ENCODE measurements at places on chromosomes 7 and 10.
A peak's percentile ranks its signal among the peaks of the same experiment; 100 is the strongest.

GRCh38 chr7:19439517-19439916 lies 269.3 kb downstream of the POLR1F start:
- peak; percentile 20 for DNase-seq

DNA sequence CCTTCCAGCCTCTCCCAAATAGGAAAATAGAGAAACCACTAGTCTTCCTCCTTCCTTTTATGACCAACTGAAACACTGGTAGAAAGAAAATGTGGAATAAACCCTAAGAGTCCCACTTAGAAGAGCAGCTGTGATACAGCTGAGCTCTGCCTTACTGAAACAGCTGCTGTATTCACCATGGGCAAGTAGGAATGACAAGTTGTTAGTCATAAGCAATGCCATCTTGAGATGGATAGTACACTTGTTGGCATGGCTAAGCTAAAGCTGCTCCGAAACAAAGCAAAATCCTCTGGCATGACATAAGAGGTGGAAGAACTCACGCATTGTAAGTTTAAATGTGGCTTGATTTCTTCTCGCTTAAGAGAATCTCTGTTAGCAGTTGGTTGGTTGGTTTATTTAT lies 48.3 kb upstream of the TMEM236 start:
- no peak for DNase-seq

- no peak for DNase-seq
Measured at GRCh38 chr7:101714097-101714496, 85.0 kb upstream of the MYL10 start.

DNA sequence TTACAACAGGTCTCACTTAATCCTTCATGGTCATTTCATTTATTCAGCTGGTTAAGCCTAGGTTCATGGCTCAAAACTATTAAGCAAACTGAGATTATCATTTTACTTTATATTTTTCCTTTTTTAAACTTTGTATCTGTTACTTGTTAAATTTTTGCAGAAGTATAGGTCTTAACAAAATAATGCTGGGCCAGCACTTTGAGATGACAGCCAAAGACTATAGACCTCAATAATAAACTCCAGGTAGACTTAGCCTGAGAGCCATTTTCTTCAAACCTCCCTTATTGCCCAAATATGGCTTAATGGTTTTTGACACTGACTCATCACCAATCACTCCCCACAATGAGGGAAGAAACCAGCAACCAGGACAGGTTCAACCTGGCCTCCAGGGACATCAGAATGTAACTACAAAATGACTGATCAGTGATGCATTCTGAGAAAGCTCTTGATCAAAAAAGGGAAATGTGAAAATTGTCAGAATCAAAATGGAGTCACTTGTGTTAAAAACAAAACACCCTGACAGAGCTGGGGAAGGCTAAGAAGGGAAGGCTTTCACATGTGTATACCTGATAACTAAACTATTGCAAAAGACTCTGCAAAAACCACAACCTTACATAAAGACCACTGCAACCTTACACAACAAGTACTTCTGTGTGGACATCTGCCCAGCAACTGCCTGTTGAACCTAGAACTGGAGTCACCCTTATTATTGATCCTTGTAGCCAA lies 2.1 kb upstream of the CCDC126 start:
- DNase-seq, result no peak

DNA sequence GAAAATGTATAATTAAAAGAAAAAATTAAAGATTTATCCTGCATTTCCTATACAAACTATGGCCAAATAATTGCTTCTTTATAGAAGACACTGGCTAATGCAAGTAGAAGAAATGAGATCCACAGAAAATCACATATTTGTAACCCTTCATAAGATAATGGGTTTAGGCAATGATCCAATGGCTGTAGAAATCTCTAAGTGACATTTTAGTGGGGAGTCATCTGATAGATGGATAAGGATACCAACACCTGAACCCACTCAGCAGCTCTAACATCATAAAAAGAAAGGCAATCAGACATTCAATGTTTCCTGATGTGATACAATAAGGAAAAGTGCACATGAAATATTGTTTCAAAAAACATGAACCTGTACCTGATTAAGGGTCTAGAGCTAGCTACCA lies 297.5 kb downstream of the CXCL12 start:
- DNase-seq, result no peak

DNA sequence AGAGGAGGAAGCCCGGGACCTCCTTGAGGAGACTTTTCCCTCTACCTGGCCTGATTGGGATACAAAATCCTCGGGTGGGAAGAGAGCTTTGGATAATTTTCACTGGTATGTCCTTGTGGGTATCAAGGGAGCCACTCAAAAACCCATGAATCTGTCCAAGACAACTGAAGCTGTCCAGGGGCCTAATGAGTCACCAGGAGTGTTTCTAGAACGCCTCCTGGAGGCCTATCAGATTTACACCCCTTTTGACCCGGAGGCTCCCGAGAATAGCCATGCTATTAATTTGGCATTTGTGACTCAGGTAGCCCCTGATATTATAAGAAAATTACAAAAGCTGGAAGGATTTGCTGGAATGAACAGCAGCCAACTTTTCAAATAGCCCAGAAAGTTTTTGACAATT lies 38.6 kb downstream of the ZNF25 start:
- DNase-seq, result no peak

- no peak for DNase-seq
Measured at GRCh38 chr10:42960491-42960990, 116.3 kb upstream of the RET start.

DNA sequence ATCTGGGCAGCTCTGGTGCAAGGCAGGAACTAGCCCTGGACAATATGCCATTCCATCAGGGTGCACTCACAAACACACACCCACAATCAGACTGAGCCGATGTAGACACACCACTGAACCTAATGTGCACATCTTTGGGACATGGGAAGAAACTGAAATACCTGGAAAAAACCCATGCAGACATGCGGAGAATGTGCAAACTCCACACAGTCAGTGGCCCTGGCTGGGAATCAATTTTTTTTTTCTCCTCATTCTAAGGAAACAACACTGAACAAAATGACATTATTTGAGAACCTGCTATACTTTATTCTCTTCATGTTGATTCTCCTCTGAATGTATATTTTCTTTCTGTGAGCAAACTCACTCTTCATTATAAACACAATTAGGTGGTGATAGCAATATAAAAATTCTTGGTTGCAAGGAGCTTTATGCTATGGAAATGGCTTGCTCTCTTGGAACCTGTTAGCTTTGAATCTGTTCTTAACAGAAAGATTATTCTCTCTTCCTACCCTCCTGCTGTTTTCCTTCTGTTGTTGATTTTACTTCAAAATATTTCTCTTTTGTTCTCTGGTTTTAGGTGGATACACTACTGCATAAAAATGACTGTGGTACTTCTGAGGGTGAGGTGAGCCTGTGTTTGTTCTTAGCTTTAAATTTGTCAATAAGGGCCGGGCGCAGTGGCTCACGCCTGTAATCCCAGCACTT lies 33.0 kb upstream of the MICU1 start:
- DNase-seq, result no peak

- no peak for DNase-seq
Measured at GRCh38 chr10:85238676-85239075, 910.3 kb downstream of the CCSER2 start.

- DNase-seq, result peak; percentile 21
Measured at GRCh38 chr7:136845899-136846465, 22.5 kb upstream of the CHRM2 start.

DNA sequence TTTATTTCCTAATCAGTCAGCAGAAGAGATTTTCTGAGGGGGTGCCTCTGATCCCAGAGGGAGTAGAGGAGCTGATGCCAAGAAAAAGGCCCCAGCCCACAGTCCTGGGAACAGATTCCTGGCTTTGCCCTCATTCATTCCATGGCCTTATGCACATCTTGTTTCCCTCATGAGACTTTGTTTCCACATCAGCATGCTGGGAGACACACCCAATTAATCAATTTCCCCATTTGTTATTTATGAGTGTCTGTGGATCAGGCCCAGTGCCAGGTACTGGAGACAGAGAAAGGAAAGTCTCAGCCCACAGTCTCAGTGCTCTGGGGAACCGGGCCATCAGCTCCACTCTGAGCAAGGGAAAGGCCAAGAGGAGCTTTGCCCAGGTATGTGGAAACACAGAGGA lies 496.2 kb upstream of the ZMIZ1 start:
- no peak for DNase-seq

- DNase-seq, result peak; percentile 53
Measured at GRCh38 chr7:135645296-135645904, 16.9 kb upstream of the STMP1 start.

- DNase-seq, result peak; percentile 77
Measured at GRCh38 chr7:40551685-40552576, 417.1 kb downstream of the SUGCT start.
